ENCODE measurements at places on chromosomes 2 and 18.

DNA sequence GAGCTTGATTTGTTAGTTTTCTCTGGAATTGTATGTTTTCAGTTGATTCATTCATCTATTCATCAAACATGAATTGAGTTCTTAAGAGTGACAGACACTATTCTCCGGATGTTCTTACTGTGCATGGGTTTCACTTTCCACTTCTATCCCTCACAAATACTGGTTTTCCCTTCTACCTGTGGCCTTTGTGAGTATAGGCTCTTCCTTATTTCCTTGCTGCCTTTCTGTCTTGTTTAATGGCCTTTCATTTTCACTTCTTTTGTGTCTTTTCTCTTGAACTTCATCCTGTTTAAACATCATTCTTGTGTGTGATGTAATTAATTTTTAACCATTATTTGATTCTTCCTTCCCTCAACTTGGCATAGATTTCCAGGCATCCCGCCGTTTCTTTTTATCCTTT is 90.7 kb downstream of the CRIM1 start:
- no peak for DNase-seq

GRCh38 chr2:151761193-151761592 is 26.9 kb upstream of the NEB start:
- DNase-seq: no peak

- DNase-seq: no peak
These were observed 221.4 kb downstream of the CLIP4 start for GRCh38 chr2:29336341-29337241.

- DNase-seq: no peak
These were observed 127.4 kb downstream of the TGIF1 start for GRCh38 chr18:3577281-3577855.

- DNase-seq: no peak
These were observed 161.9 kb upstream of the SKOR2 start for GRCh38 chr18:47413327-47413726.

GRCh38 chr2:184793176-184793575 is 194.8 kb downstream of the ZNF804A start:
- no peak for DNase-seq

- DNase-seq: no peak
These were observed 94.0 kb downstream of the C1QL2 start for GRCh38 chr2:119064567-119064966.

- no peak for DNase-seq
These were observed 13.2 kb downstream of the ITM2C start for GRCh38 chr2:230877759-230878598.

DNA sequence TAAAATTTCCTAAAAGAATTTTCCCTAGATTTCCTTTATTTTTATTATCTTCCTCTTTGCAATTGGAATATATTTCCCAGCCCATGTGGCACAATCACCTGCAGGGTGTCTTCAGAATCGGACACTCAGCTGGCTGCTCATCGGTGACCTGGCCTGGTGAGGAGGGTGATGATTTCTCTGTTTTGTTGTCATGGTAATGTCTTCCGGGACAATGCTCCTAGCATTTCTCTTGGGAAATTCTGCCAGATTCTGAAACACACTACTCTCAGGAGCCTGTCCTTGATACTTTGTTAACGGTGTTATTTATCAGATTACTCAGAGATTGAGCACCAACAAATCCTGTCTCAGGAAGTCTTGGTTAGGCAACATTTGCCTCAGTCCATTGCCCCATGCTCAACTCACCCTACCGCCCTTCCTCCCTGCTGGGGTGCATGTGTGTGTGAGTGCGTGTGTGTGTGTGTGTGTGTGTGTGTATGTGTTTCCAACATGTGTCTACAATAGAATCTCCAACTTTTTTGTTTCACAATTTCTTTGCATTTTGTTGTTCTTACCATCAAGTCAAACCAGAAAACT is 70.3 kb downstream of the MYT1L start:
- DNase-seq: no peak

- DNase-seq: no peak
These were observed 387.3 kb downstream of the MEIS1 start for GRCh38 chr2:66822186-66822585.

- peak; percentile 78 for DNase-seq
These were observed 9.2 kb downstream of the SEPTIN10 start for GRCh38 chr2:109604597-109604996.

GRCh38 chr18:10265560-10266333 is 188.7 kb upstream of the APCDD1 start:
- DNase-seq: no peak

DNA sequence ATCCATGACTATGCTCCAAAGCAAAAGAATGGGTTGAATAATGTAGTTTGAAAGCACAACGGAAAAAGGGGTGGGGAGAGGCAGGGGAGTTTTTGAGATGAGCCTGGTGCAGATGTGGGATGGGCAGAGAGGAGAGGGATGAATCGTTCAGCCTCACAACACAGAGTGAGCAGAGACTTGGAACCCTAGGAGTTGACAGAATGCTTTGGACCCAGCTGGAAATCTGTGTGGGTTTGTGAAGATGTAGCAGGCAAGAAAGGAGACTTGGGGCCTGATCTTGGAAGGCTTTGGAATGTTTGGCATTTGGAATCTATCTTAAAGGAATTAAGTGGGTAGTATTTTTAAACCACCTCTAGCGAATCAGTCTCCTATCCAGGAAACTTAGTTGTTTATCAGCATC is 66.0 kb upstream of the KCTD1 start:
- DNase-seq: no peak

DNA sequence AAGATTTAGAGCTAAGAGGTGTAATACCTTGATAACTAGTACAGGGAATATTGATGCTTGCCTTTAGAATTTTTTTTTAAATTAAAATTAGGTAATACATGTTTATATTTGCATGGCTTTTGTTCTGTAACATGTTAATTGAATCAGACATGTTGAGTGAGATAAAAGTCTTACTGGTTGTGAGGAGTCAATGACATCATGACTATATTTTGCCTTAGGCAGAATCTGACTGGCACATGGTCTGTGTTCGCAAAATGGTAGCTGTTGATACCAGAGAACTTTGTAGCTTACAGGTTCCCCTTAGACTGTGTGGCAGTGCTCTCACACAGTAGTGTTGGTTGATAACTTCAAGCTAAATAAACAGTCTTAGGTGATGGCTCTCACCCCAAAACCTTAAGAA is 199.7 kb downstream of the PTPRM start:
- no peak for DNase-seq

- DNase-seq: no peak
These were observed 162.3 kb upstream of the NXPH2 start for GRCh38 chr2:138942466-138942865.

- no peak for DNase-seq
These were observed 110.4 kb downstream of the CDC42EP3 start for GRCh38 chr2:37560863-37561614.

- DNase-seq: no peak
These were observed 3.2 kb downstream of the KLHL14 start for GRCh38 chr18:32769586-32770053.

DNA sequence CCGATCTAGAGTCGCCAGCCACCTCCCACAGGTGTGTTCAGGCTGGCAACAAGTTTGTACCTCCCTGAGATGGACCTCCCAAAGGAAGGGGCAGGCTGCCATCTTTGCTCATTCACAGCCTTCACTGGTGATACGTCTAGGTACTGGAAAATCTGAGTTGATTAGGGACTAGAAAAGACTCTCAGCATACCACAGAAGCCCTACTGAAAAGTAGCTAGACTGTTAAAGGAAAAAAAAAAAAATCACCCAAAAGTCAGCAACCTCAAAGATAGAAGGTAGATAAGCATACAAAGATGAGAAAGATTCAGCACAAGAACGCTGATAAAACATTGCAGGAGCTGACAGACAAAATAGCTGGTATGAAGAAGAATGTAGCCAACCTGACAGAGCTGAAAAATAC is 128.6 kb upstream of the WDR75 start:
- no peak for DNase-seq

GRCh38 chr2:148512501-148512900 is 132.1 kb upstream of the EPC2 start:
- no peak for DNase-seq

GRCh38 chr2:78592491-78592890 is 433.0 kb upstream of the REG3G start:
- DNase-seq: no peak

DNA sequence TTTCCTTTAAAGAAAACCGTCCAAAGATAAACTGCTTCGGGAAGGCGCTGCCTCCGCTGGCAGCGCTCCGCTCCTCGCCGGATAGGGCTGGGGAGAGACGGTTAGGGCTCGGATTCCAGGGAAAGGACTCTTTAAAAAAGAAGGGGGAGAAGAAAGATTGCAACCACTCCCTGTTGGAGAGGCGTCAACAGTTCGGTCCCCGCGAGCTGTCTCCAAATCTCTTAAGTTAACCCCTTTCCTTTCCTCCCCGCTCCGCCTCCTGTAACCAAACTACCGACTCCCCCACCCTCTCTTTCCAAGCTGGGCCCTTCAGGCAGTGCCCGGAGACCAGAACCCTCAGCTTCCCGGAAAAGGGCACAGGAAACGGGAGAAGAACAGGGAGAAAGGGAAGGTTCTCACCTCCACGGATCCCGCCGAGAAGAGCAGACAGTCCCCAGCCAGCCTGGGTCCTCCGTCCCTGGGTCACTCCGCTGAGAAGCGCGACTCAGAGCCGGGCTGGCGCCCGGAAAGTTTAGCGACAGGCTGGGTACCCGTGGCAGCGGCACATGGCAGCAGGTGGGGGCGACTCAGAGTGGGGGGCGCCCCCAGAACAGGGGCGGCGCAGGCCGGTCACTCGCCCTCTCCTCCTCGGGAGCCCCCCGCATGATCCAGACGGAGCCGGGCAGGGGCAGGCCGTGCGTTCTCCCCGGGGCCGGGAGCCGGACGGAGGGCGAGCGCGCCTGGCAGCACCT is 675 bp downstream of the FZD5 start:
- DNase-seq: peak; percentile 14

DNA sequence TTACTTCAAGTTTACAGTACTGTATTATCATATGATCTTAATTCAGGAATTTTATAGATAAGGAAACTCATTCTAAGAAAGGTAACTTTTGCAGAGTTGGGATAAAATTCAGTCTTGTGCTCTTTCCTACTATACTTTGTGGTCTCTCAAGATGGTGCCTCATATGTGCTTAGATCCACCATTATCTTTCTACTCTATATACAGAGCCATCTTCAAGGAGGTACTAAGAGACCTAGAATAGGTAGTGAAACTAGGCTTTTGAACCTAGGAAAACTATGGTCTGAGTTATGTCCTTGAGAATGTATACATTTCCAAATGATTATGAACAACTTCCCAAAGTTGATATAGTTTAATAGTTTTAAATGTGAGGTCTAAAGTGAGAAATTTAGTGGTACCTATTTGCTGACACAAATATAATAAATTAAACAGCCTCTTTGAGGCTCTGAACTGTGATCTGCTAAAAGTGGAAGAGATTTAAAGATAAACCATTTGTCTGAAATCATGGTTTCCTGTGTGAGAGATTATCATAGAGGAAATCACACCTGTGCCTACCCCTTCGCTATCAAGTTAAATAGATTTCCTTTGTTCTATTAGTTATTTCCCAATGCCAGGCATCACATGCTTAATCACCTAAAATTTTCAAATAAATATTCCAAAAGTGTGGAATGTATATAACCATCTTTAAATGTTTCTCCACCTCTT is 27.2 kb downstream of the ACAA2 start:
- DNase-seq: no peak

DNA sequence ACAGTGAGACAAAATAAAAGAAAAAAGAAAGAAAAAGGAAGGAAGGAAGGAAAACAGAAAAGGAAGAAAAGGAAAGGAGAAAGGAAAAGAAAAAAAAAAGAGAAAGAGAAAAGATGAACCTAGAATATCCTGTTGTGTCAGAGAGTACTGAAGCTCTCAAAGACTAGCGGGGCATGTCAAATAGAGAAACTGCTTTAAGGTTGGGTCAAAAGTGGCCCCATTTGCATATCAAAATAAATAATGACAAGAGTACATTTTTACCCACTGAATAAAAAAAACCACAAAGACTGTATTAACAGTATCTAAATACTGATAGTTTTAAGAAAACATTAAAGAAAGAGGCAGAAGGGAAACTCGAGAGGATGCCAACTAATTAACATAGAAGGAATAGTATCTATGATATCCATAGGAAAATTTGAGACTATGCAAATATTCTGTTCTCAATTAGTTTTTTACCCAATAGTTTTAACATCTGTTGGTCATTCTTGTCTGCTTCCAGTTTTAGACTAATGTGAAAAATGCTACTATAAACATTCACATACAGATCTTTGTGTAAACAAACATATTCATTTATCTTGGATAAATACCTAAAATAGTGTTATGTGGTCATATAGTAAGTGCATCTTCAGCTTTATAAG is 53.2 kb downstream of the SFXN5 start:
- no peak for DNase-seq

DNA sequence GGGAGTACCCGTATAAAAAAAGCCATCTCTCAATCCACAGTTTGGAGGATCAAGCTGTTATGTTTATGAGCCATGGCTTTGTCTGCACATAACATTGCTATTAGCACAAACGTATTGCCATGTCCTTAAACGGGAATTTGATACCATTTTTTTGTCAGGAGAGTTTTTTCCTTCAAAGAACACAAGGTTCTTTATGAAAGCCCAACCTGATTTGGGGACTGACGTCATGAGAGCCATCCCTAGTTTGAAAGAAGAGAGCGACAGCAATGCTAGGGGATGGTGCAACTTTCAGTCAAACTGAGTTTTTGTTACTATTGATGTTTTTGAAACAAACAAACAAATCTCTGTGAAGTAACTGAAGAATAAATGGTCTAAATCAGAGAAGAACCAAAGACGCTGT is 376.6 kb downstream of the EIPR1 start:
- DNase-seq: no peak

DNA sequence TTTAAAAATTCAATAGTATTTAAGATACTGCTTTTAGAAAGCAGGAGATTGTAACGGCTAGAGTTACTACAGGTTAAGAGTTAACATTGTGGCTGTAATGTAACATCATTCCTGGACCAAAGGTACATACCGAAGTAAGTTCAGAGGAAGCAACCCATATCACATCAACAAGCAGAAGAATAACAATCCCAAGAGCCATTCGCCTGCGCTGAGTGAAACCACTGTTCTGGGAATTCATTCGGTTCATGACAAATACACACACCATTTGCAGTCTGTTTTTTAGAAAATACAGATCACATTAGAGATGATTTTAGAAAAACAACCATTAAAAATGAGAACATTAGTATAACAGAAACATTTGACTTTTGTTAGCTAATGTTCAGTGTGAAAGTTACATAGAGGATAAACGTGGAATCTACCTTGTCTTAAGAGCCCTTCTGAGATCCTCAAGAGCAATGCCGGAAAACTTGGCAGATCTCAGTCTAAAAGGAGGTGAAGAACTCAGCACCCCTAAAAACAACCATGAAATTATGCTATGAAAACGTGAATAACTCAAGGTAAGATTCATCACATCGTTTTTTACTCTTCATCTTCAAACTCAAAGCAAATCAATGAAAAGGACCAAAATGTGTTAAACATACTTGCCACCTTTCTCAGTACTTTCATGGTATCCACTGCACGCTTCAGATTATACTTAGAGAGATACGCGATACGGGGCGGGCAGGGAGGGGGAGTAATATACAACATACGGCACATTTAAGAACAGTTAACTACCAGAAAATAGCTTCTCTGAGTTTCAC is 1.2 kb downstream of the SLC35F5 start:
- no peak for DNase-seq

- DNase-seq: no peak
These were observed 6.9 kb downstream of the GMCL1 start for GRCh38 chr2:69836316-69836715.

GRCh38 chr2:103868396-103868795 is 985.5 kb upstream of the POU3F3 start:
- DNase-seq: no peak

GRCh38 chr18:35106845-35107148 is 65.6 kb downstream of the MAPRE2 start:
- no peak for DNase-seq

All from NCI-H460 (cell line).